ENCODE measurements at places on chromosomes 7 and 10.

DNA sequence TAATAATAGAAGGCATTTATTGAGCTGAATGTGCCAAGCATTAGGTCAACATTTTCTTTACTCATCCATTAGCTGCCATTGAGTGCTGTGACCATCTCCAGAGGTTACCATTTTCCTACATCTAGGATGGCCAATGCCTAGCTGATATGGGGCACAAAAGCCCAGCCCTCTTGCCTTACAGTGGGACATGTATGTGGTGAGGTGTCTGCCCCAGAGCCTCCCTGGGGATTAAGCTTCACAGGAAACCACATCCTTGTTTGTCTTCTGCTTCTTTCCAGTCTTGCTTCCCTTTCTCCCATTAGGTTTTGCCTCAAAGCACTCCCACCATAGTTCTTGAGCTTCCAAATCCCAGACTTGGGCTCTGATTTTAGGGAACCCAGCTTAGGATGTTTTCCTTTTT lies 258.7 kb downstream of the SORCS3 start:
- peak; percentile 25 for DNase-seq

DNA sequence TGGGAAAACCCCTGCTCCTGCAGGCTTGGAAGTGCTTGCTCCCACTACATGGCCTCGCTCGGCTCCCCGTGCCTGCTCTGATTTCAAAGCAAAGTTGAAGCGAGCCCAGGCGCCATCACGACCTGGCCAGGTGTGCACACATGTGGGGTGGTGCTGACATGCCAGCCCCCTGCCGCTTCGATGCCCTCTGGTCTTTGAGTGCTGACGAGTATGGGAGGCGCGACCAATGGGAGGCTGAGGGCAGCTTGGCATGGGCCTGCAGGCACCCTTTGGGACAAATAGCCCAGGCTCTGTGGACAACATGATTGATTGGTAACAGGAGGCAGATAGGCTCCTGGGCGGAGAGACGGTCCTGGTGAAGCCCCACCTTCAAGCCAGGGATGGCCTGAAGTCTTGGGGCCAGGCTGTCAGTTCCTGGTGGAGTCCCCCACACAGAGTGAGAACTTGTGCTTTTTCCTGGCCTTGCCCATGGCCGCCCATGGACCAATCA lies 252.4 kb upstream of the SEMA3A start:
- no peak for DNase-seq

GRCh38 chr10:1074052-1074747 lies 18.0 kb downstream of the WDR37 start:
- peak; percentile 17 for DNase-seq

GRCh38 chr10:103417601-103418000 lies 21.2 kb downstream of the PDCD11 start:
- DNase-seq: no peak

- no peak for DNase-seq
Measured at GRCh38 chr10:107649249-107649648, 484.7 kb upstream of the SORCS1 start.

Measured in NB4 (cell line).